Testis (tissue), 5 donors: ENCODE measurements at places on chromosomes 1 and 21. TPM values are rescaled to one million over a fixed set of nuclear protein-coding genes. Genes with fewer than 3 reads are reported as not detected.

Gene NECAP2
- 88.2 TPM for polyA plus RNA-seq

GRCh38 chr1:238099871-238100270 lies 209.1 kb upstream of the ZP4 start:
- DNase-seq, result no peak

Gene SPRR4
- 9.5 TPM for polyA plus RNA-seq

GRCh38 chr21:25871566-25871965 lies 136.8 kb downstream of the GABPA start:
- peak; percentile 37 for DNase-seq

GRCh38 chr1:198880397-198880796 lies 241.6 kb downstream of the PTPRC start:
- no peak for DNase-seq

DNA sequence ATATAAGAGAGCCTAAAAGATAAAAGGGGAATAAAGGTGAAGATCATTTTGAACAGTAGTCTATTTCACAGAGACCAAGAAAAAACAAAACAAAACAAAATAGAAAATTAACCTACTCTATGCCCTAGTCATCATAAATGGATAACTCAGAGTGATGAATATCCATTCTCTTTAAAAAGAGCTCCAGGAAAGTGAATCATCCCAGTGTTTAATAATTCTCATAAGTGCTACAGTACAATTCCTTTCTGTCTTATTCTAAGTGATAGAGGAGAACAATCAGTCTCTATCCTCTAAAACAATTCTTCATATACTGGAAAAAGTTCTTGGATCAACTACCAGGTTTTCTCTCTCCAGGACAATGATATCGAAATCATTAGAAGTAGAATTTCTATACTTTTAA lies 45.8 kb downstream of the GDAP2 start:
- DNase-seq, result no peak

GRCh38 chr1:101247404-101248287 lies 10.8 kb downstream of the S1PR1 start:
- no peak for DNase-seq

DNA sequence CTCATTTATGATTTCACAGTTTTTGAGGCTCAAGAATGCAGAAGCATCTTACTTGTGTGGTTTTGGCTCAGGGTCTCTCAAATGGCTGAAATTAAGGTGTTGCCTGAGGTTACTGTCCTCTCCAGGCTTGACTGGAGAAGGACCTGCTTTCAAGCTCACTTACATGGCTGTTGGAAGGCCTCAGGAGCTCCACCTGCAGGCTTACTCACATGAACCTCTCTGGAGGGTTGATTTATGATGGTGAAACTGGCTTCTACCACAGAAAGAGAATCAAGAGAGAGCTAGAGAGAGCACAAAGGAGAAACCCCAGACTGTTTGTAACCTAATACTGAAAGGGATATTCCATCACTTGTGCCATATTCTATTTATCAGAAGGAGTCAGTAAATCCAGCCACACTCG lies 6.2 kb upstream of the KCNK2 start:
- peak; percentile 39 for DNase-seq

DNA sequence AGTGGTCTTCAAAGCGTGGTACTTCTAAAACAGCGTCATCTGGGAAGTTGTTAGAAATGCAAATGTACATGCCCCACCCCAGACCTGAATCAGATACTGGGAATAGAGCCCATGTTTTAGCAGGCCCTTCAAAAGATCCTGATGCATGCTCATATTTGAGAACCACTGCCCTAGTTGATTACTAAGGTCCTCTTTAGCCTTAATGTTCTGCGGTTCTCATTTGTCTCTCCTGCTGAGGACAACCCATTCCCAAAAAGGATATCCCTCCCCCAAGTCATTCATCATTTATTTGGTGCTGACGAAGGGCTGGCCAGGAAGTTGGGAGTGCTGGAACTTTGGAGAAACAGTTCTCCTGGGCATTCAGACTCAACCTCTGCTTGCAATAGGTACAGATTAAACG lies 92.4 kb upstream of the RALGPS2 start:
- DNase-seq, result no peak

DNA sequence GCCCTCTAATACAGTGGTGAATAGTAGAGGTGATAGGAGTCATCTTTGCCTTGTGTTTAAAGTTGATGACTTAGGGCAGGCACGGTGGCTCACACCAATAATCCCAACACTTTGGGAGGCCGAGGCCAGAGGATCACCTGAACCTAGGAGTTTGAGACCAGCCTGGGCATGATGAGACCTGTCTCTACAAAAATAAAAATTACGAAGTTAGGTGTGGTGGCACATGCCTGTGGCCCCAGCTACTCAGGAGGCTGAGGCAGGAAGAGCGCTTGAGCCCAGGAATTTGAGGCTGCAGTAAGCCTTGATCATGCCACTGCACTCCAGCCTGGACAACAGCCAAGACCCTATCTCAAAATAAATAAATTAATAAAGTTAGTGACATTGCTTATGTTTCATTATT lies 26.6 kb downstream of the CAPZA1 start:
- DNase-seq, result no peak

GRCh38 chr1:31413405-31414001 lies 490 bp downstream of the SERINC2 start:
- DNase-seq, result peak; percentile 77

DNA sequence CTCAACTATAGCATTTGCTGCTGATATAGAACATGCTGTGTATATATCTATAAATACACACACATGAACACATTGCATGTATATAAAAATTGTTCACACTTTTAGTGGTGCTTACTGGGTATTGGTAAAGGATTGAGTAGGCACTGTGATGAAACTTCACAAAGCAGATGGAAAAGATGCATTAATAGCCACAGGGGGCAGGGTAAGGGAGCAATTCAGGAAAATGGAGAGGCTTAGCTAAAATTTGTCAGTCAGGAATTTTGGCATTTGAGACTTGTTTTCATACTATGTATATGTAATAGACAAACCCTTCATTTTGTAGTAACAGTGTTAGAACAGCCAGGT lies 633 bp upstream of the PPFIA4 start:
- no peak for DNase-seq

GRCh38 chr1:77652970-77653516 lies 29.4 kb downstream of the ZZZ3 start:
- no peak for DNase-seq

Gene ANXA9
- polyA plus RNA-seq, result 5.7 TPM

DNA sequence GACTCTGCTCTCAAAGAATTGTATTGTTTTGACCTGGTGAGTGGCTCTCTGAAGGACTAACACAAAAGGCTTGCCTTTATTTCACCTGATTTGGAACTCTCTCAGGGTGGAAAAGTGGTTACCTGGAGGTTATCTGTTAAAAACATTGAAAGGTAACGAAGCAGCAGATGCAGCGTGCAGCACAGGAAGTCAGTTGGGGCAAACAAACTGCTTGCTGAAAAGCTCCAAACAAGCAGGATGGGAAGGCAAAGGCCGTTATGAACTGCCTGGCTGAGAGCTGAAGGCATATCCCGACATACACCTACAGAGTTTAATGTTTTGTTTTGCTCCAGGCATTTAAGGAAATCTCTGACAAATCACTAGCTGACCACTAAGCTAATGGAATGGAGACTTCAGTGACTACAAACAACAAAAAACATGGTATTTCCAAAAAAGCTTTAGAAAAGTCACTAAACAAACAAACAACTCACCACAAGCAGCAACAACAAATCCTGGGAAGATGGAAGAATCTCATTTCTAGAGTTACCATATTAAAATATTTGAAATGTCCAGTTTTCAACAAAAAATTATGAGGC lies 44.3 kb upstream of the BATF3 start:
- DNase-seq, result no peak

Gene RHEX
- 2.9 TPM for polyA plus RNA-seq

- no peak for DNase-seq
These were observed 48.2 kb downstream of the SLX9 start for GRCh38 chr21:44987886-44988606.

Gene CELA2A
- polyA plus RNA-seq, result 2.4 TPM

Gene LMNA
- polyA plus RNA-seq, result 189 TPM

DNA sequence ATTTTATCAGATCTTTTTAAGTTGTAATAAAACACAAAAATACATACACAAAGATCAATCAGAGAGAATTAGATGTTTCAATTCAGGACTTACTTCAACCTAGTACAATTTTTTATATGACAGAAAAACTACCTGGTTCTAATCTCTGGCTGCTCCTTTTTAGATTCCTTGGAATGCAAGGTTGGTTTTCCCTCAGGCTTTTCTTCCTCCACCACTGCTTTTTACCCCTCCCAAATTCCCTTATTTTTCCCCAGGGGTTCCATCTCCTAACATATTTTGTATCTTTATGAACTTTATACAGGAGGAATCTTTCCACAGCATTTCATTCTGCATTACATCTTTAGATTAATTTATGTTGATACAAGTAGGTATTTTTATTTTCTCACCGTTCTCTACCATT lies 33.2 kb downstream of the PIK3R3 start:
- DNase-seq, result no peak

Gene TMPRSS3
- 0.40 TPM for polyA plus RNA-seq

DNA sequence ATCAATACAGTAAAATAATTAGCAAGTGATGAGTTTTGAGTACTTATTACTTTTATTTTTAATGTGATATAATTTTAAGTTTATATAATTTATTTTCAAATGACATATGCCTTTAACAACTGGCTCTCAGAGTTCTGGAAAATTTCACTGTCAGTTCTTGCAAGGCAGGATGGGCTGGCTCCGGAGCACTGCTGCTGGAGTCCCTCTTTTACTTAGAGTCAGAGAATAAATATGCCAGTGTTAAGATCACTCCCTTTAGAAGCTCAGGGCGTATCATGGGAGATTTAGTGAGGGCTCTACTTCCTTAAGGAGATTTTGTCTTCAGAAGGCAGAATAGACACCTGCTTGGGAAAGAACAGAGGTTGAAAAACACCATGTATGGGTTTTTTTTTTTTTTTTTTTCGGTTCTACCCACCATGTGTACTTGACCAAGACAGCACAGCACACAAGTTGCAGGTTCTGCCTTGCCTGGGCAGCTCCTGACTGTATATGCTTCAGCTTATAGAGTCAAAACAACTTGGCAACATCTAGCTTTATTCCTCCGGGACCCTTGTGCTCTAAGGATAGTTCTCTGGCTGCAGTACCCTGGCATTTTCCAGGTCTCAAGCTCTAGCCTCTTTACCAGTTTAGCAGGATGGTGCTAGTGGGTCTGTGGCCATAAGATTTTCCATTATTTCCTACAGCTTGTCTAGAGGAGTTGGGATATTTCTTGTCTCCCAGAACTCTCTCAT lies 29.7 kb upstream of the FMOD start:
- DNase-seq, result no peak

DNA sequence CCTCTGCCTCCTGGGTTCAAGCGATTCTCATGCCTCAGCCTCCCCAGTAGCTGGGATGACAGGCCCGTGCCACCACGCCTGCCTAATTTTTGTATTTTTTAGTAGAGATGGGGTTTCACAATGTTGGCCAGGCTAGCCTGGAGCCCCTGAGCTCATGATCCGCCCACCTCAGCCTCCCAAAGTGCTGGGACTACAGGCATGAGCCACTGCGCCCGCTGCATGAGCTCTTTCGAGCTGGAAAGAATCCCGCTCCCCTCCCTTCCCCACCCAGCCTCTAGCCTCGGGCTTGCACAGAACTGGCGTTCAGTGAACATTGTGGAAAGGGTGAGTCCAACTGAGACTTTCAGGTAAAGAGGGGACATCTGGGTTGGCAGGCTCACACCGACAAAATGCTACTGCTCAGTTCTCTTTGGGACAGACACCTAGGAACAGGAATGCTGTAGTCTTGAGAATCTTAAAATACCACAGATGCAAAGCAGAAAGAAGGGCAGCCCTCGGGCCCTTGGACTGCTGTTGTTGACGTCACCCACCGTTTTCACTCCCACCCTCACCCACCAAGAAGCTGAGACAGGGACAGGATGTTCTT lies 9.7 kb upstream of the GNG4 start:
- DNase-seq, result no peak

- DNase-seq, result no peak
These were observed 46.4 kb upstream of the NBL1 start for GRCh38 chr1:19597496-19598309.

GRCh38 chr1:41582351-41582750 lies 97.9 kb upstream of the EDN2 start:
- DNase-seq, result no peak

DNA sequence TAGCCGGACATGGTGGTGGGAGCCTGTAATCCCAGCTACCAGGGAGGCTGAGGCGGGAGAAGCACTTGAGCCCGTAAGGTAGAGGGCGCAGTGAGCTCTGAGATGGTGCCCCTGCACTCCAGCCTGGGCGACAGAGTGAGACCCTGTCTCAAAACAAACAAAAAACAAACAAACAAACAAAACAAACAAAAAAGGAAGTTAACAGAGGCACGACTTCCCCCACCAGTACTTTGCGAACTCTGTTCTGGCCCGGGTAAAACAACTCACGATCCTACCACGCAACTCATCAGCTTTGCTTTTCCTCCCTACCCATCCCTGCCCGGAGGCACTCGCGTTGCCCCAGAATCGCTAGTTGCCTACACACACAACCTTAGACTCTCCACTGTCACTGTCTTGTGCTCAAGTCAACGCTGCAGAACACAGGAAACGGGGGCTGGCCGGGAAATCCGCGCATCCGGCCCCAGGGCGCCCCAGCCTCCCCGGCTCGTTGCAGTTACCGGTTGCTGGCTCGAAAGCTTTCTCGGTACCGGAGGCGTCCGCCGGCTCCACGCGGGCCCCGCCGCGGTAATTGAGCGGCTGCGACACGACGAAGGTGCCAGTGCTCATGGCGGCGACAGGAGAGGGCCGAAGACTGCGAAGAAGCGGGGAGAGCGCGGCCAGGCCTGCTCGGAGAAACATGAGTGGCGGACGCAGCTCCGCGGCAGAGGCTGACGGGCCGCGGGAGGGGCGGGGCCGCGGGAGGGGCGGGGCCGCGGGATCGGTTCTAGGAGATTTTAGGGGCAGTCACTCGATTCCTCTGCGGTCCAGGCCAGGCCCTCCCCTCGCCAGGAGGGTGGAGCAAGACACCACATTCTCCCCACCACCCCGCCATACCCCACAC lies at the start of gene ALDH9A1:
ALDH9A1 (minus strand) TSS at position 682 of the 880 bp plus-strand sequence; CDS start at position 678, 4 bp downstream.
- DNase-seq, result peak; percentile 92

Gene DMRTA2
- polyA plus RNA-seq, result 1.2 TPM

Gene CFAP74
- 24.9 TPM for polyA plus RNA-seq

GRCh38 chr21:15730484-15731242 lies 881 bp downstream of the USP25 start:
- no peak for DNase-seq

- no peak for DNase-seq
These were observed 59.2 kb downstream of the KRTAP19-8 start for GRCh38 chr21:30979054-30979453.

Gene SAMSN1
- 2.2 TPM for polyA plus RNA-seq
